ENCODE measurements at places on chromosomes 12 and 14. TPM values are rescaled to one million over a fixed set of nuclear protein-coding genes. Genes with fewer than 3 reads are reported as not detected.

DNA sequence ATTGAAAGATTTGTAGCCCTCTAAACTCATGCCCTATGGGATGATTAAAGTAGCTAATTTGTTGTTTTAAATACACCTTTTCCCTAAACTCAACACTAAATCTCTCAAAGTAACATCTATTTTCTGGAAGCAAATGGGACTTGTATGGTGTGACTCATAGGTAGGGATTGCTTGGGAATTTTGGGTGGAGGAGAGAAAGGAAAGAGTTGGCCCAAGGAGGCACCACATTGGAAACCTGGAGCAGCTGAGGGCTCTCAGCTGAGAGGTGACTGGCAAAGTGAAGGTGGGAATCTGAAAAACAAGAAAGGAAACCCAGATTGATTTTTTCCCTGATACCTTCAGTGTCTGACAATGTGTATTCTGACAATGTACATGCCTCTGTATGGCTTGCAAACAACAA, 114.8 kb upstream of the PRICKLE1 start:
- DNase-seq: no peak

DNA sequence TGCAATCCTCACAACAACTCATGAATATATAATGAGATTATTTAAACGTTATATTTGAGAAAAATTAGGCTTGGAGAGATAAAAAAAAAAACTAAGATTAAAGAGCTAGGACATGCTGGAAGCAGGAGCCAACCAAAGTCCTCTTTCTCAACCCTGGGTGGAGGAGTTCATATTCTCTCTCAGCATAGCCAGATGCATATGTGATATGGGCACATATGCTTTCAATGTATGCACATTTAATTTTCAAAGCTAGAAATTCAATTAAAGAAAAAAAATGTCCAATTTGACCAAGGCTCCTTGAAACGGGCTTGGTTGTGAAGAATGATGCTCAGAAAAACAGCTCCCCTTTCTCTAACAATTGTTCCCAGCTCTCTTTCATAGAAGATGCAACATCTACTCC, 61.9 kb upstream of the GRIP1 start:
- no peak for DNase-seq

DNA sequence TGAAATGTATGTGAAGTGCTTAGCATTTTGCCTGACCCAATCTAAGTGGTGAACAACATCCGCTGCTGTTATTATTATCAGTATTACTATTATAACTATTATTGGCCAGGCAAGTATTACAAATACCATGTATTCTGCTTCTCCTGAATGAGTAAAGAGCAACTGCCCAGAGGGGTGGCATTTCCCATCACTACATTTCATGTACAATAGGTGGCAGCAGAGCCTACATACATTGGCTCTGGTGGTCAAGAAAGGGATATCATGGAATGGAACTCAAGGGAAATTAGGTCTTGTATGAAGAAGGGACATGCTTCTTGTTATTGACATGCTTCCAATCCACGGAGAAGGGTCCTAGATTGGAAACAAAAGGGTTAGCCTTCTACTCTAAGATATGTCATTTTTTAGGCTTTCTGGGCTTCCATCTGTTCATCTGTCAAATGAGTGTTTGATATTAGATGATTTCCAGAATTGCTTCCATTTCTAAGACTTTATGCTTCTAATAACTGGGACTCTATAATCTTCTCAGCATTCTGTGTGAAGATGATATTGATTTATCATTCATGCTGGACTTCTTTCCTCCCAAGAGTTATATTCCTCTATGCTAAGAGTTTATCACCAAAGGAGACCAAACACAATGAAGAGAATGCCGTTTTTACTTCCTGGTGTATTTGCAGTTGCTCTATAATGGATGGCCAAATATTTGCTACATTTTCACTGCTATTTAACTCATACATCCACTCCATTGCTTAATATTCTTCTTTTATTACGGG, 239.1 kb downstream of the SSPN start:
- peak; percentile 61 for DNase-seq

DNA sequence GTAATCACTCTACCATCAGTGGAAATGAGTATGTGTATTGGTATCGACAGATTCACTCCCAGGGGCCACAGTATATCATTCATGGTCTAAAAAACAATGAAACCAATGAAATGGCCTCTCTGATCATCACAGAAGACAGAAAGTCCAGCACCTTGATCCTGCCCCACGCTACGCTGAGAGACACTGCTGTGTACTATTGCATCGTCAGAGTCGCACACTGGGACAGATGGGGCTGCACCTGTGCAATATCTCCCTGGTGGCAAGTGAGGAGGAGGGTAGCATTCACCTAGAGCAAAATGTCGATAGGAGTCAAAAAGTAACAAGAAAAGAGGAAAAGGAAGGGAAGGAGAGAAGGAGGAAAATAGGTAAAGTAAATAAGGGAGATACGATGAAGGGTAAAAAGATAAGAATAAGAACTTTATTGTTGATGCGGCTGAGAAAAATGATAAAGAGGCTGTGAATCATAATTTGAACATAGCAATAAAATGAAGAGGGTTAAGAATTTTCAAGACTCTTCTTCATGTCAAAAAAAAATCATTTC, 450.5 kb upstream of the OR4E1 start:
- no peak for DNase-seq

- no peak for DNase-seq
Observed at GRCh38 chr14:40308240-40308639, 876.0 kb upstream of the FBXO33 start.

DNA sequence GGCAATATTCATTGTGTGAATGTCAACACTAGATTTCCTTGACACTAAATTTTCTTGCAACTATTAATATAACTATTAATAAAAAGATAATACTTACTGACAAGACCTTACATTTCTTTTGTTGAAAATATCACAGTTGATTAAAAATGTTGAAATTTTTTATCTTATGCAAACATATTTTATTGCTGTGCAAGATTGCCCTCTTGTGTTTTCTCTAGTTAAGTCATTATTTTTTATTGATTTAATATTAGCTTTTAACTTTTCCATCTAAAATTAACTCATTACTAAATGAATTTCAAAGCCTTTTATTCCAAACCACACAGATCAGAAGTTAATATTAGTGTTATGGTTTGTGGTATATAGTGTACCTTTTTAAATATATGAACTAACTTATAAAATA, 11.7 kb upstream of the NAA30 start:
- DNase-seq: no peak

GRCh38 chr12:106767954-106768822, 6.3 kb upstream of the RIC8B start:
- DNase-seq: peak; percentile 84

DNA sequence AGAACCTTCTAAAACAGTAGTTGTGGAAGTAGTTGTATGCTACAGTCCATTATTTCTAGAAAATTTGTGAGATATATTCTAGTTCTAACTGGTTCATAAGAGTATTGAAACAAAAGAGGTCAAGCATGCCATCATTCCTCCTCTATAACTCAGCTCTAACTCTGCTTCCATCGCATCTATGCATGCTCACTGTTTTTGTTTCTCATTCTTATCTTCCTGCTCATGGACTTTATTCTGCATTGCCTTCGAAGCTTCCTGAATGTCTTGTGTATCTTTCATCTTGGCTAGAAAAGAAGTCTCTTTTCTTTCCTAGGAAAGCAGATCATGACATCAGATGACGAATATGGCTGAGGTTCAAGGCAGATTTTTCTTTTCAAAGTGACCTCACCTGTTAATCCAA, 402 bp downstream of the LMNTD1 start:
- DNase-seq: no peak

- DNase-seq: no peak
Observed at GRCh38 chr14:71554959-71555612, 377.1 kb upstream of the RGS6 start.

DNA sequence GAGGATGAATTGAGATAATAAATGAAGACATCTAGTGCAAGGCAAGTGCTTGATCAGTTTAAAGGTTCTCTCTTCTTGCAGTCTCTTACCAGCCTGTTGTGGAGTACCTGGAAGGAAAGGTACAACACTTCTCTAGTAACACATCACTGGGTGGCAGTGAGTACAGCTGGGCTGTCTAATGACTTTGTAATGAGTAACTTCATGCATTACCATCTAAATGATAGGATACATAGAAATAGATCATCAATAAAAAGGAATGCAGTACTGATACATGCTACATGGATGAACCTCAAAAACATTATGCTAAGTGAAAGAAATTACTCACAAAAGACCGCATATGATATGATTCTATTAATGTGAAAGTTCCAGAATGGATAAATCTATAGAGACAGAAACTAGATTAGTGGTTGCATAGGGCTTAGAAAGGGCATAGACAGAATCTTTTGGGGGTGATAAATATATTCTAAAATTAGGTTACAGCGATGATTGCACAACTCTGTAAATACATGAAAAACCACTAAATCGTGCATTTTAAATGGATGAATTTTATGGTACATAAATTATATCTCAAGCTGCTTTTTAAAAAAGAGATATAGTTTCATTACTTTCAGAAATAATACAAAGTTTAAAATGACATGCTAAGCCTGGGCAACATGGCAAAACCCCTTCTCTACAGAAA, 224.4 kb downstream of the CHST11 start:
- no peak for DNase-seq

GRCh38 chr12:40137252-40137651, 31.4 kb upstream of the SLC2A13 start:
- peak; percentile 24 for DNase-seq

- no peak for DNase-seq
Observed at GRCh38 chr12:127690161-127690560, 576.8 kb upstream of the TMEM132C start.

- DNase-seq: no peak
Observed at GRCh38 chr12:13293096-13293495, 96.6 kb downstream of the EMP1 start.

DNA sequence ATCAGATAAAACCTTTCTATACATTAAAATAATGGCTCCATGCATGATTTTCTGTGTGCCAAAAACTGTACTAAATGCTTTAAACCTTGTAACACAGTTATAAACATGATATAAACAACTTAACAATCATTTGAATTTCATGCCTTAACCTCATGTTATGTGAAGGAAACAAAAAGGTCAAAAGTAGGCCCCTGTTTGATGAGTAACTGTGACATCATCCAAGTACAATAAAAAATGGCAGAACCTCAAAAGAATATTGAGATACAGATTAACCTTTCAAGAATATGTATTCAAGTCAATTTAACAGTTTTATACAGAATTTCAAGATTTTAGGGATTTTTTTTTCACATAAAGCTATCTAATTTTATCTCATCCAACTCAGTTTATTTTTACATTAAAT, 310.7 kb upstream of the DCN start:
- DNase-seq: no peak

- peak; percentile 44 for DNase-seq
Observed at GRCh38 chr14:104975481-104976197, 2.5 kb downstream of the AHNAK2 start.

- DNase-seq: no peak
Observed at GRCh38 chr12:11830307-11830801, 180.9 kb downstream of the ETV6 start.

Gene ACAD10
- 2.8 TPM for total RNA-seq

Gene FGD4
- total RNA-seq: 5.2 TPM

Gene KRT75
- total RNA-seq: 1.1 TPM

Gene CAPS2
- 3.5 TPM for total RNA-seq

Gene LMNTD1
- 0.57 TPM for total RNA-seq

Gene ART4
- not detected for total RNA-seq

Gene GLIPR1L1
- not detected for total RNA-seq

Gene SLC6A15
- total RNA-seq: 12.5 TPM

Gene PMEL
- 0.12 TPM for total RNA-seq

Gene PELI2
- total RNA-seq: 7.1 TPM

All from Daoy (cell line).